ENCODE measurements at places on chromosomes 16 and 17. TPM values are rescaled to one million over a fixed set of nuclear protein-coding genes. Genes with fewer than 3 reads are reported as not detected.
A peak's percentile ranks its signal among the peaks of the same experiment; 100 is the strongest.

Gene SLFN5
- total RNA-seq = 21.4 TPM

Gene LDHD
- total RNA-seq = 55.3 TPM

Gene TEX19
- total RNA-seq = 10.6 TPM

Gene FZD2
- 3.3 TPM for total RNA-seq

Gene SLC52A1
- total RNA-seq = 1.7 TPM

DNA sequence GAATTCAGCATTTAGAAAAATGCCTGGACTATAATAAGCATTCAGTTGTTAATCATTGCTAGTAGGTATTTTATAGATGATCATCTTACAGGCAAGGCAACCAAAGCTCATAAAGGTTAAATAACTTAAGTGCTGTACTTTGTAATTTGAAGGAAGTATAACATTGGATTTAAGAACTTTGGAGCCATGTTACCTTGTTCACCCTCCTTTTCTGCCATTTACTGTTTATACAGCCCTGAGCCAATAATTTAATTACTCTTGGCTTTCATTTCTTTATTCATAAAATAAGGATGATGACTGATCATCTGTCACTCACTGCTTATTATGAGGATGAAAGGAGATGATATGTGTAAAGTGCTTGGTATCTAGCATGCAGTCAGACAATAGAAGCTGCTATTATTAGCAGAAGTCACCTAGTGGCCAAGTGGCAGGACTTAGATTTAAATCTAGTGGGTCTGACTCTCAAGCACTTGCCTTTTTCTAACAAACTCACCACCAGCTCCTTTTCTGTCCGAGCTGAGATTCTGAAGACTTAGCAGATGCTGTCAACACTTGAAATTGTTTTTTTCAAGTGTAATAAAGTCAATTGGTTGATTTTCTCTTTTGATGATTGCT is 18.3 kb upstream of the DDX52 start:
- DNase-seq = no peak

GRCh38 chr17:75048249-75048878 is 1.3 kb downstream of the KCTD2 start:
- DNase-seq = no peak

GRCh38 chr16:55146966-55147365 is 177.0 kb upstream of the IRX6 start:
- no peak for DNase-seq

DNA sequence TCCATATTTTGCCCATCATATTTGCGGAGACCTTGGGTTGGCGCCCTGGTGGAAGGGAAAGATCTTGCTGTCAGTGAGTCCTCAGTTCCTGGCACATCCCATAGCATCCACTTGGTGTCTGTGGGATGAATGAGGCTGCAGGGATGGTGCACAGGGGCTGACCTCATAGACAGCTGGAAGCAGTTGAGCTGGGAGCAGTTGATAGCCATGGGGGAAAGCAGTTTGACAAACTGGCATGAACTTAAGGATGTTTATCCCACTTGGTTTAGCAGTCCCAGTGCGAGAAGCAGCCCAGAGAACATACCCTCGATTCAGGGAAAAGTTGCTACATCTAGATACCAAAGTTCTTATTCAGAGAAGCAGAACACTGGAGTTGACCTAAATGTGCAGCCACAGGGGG is 80.7 kb downstream of the SNX29 start:
- no peak for DNase-seq

GRCh38 chr17:73189417-73190099 is 3.3 kb upstream of the COG1 start:
- peak; percentile 47 for DNase-seq

- no peak for DNase-seq
These were observed 10.2 kb downstream of the MMD start for GRCh38 chr17:55411463-55411855.

- no peak for DNase-seq
These were observed 15.5 kb upstream of the UBE2G1 start for GRCh38 chr17:4381690-4382671.

DNA sequence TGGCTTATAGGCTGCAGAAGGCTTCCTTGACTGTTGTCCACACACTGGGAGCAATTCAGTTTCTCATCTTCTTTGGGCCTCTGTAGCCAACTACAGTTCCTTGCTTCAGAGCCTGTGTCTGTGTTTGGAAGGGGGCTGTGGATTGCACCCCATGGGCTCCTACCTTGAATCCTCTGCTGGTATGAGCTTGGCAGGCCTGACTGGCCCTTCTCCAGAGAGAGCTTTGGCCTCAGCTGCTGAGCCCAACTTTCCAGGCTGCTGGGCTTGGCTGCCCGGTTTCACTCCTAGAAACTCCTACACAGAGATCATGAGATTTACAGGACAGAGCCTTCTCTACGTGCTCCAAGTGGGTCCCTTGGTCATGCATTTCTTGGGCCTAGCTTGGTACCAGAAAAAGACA is 354.4 kb downstream of the SNX29 start:
- DNase-seq = no peak

- DNase-seq = no peak
These were observed 24.6 kb upstream of the FAAP100 start for GRCh38 chr17:81576621-81577277.

GRCh38 chr17:32586666-32587065 is 99.9 kb downstream of the CDK5R1 start:
- no peak for DNase-seq

DNA sequence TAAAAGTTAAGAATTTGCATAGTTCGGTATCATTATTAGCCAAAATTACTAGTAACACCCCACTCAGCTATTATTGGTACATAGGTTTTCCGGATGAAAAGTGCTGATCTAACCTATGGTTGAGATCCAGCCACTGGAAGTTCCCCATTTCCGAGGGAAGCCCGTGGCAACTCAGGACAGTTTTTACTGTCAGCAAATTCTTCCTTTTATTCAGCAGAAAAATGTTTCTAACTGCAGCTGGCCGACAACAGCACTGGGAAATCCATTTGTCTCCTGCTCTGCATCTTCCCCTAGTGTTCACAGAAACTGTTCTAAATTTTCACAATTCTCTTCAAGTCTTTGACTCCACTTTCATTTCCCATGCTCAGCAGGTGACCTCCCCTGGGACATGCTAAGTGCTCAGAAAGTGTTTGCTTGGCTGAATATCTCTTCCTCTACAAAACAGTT is 15.5 kb upstream of the MMD start:
- DNase-seq = no peak

GRCh38 chr17:80621997-80622357 is 77.3 kb downstream of the RPTOR start:
- DNase-seq = no peak

DNA sequence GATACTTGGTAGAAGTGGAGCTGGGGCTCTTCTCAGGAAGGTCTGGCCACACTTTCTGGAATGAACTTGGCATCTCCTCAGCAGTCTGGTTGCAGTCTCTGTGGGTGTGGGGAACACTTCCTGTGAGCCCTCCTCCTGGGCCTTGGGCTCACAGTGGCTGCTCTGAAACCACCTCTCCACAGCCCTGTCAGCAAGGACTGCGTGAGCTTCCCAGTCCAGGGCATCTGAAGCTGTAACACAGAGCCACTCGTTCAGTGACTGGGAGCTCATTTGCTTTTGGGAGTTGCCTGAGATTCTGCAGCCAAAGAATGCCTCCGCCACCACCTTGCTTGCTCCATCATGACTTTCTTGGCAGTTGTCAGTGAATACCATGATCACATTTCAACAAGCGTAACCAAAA is 60.0 kb downstream of the CLEC16A start:
- no peak for DNase-seq

All from prostate gland (tissue), 2 donors.